Spleen (tissue), 13 donors: ENCODE measurements at places on chromosomes 5 and 9. TPM values are rescaled to one million over a fixed set of nuclear protein-coding genes. Genes with fewer than 3 reads are reported as not detected.

Gene CARTPT
- total RNA-seq = not detected

Gene SNX2
- total RNA-seq = 136 TPM

Gene CDO1
- 6.1 TPM for total RNA-seq

Gene ATG10
- 5.9 TPM for total RNA-seq

DNA sequence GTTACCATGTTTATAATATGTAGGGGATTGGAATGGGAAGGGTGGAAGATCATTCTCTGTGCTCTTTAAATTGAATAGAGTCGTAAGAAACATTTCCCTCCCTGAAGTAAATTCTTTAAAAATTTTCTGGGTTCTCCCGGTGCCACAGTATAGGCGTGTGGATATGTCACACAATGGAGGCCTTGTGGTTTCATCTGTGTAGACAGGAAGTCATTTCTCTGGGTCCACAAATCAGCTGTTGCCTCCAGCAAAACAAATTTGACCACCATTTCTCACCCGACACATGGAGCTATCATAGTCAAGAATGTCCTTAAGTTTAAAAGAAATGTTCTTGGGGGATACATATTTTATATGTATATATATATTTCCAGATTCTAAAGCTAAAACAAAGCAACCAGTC is 17.4 kb downstream of the CEP78 start:
- no peaks in the 10 kb centered on the region for H3K4me1 ChIP-seq
- H3K27me3 ChIP-seq = no peaks in the 10 kb centered on the region
- no peak overlapping the region for H3K4me3 ChIP-seq
- H3K36me3 ChIP-seq = no peaks in the 10 kb centered on the region
- DNase-seq = no peak
- H3K27ac ChIP-seq = no peak overlapping the region

DNA sequence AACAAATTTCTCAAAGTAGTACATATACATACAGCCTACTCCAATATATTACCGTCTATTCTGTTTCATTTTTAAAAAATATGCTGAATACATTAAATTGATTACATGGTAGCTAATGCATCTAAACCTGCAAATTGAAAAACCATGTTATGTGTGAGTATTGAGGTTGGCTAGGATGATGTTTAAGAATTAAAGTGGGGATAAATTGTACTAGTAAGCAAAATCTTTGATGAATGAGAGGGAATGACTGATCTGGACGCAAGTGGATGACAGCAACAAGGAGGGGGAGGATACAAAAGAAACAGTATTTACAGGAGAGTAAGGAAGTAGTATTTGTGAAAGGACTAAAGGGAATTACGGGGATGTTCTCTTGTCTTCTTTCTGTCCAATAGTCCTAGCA is 37.4 kb downstream of the RAD50 start:
- no peak for DNase-seq
- peaks cover 100% of the 10 kb centered on the region for H3K36me3 ChIP-seq
- no peak overlapping the region for H3K4me3 ChIP-seq
- no peaks in the 10 kb centered on the region for H3K4me1 ChIP-seq
- no peaks in the 10 kb centered on the region for H3K27me3 ChIP-seq

- peaks cover 10% of the 10 kb centered on the region for H3K36me3 ChIP-seq
- H3K27me3 ChIP-seq = no peaks in the 10 kb centered on the region
- no peak overlapping the region for H3K4me3 ChIP-seq
Measured at GRCh38 chr5:14723701-14724132, 59.2 kb downstream of the OTULIN start.

DNA sequence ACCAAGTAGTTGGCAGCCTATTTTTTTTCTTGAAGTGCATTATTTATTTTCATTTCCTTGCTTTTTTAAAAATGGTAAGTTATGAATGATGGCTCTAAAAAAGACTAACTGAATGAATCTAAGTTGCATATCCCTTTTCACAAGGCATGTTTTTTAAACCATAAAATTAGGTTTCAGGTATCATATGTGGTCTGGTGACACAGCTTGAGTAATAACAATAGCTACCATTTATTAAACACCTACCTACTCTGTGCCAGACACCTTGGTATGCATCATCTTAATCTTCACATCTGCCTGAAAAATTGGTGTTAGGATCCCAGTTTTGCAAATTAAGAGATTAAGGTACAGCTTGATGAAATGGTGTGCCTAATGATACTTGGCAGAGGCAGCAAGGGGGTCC is 4.3 kb upstream of the GABBR2 start:
- H3K4me3 ChIP-seq = no peak overlapping the region
- no peak overlapping the region for H3K27ac ChIP-seq
- peaks cover 29% of the 10 kb centered on the region for H3K27me3 ChIP-seq
- DNase-seq = no peak
- no peaks in the 10 kb centered on the region for H3K4me1 ChIP-seq
- H3K36me3 ChIP-seq = no peaks in the 10 kb centered on the region

GRCh38 chr5:142857405-142857804 is 87.2 kb downstream of the ARHGAP26 start:
- H3K4me1 ChIP-seq = peaks cover 9% of the 10 kb centered on the region
- no peaks in the 10 kb centered on the region for H3K36me3 ChIP-seq
- no peak overlapping the region for H3K4me3 ChIP-seq
- no peak overlapping the region for H3K27ac ChIP-seq

- H3K36me3 ChIP-seq = no peaks in the 10 kb centered on the region
- no peaks in the 10 kb centered on the region for H3K4me1 ChIP-seq
- no peaks in the 10 kb centered on the region for H3K27me3 ChIP-seq
- no peak for DNase-seq
- no peak overlapping the region for H3K4me3 ChIP-seq
Measured at GRCh38 chr5:113824307-113824706, 310.8 kb downstream of the YTHDC2 start.
